Calu3 (cell line): ENCODE measurements at places on chromosomes 4 and X. TPM values are rescaled to one million over a fixed set of nuclear protein-coding genes. Genes with fewer than 3 reads are reported as not detected.

The MCF2 gene
- not detected in 2 replicates for total RNA-seq

The HTN3 gene
- total RNA-seq = not detected in 2 replicates

DNA sequence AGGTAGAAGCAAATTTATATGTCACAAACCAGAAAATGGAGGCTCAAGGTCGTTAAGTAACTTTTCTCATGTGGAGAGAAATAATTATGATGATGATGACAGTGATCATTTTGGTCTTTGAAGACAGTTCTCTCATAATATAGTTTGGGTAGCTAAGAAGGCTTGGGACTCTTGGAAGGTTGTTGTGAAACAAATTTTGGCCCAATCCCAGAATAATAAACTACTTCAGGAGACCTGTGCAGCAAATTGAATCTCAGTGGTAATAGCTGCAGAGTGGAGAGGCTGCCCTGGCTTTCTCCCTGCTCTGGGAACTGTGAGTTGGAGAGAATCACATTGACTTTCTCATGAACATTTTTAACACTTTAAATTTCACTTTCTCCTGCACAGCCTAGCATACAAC lies 217.2 kb upstream of the BOD1L1 start:
- no peak overlapping the region for H3K4me3 ChIP-seq
- H3K27ac ChIP-seq = no peak overlapping the region
- no peaks in the 10 kb centered on the region for H3K36me3 ChIP-seq
- H3K4me1 ChIP-seq = no peaks in the 10 kb centered on the region

GRCh38 chr4:142778430-142778829 lies 67.7 kb downstream of the INPP4B start:
- H3K36me3 ChIP-seq = no peaks in the 10 kb centered on the region
- no peak overlapping the region for H3K27ac ChIP-seq
- no peak overlapping the region for H3K4me3 ChIP-seq
- H3K27me3 ChIP-seq = no peaks in the 10 kb centered on the region

DNA sequence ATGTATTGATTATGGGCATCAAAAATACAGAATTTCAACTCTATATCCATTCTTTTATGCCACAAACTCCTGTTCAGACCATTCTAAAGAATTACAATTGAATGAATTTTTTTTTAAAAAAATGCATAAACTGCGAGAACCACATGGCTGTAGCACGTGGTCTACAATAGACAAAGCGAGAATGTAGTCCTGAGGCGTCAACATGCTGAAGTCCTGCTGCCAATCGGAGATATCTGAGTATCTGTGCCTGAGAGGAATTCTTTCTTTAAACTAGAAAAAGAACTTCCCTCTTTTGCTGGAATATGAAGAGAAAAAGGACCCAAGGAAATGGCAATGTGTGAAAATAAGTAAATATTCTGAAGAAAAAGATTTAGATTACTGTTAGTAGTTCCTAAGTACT lies 105.7 kb downstream of the CDS1 start:
- H3K36me3 ChIP-seq = no peaks in the 10 kb centered on the region
- peaks cover 8% of the 10 kb centered on the region for H3K4me1 ChIP-seq
- DNase-seq = no peak
- no peak overlapping the region for H3K27ac ChIP-seq

The RHOXF2 gene
- not detected in 2 replicates for total RNA-seq

GRCh38 chr4:101347267-101347556 lies at the start of gene PPP3CA:
PPP3CA (minus strand) TSS chr4:101347526.
- peaks cover 44% of the 10 kb centered on the region for H3K36me3 ChIP-seq
- peaks cover 49% of the 10 kb centered on the region for H3K4me1 ChIP-seq
- H3K27me3 ChIP-seq = no peaks in the 10 kb centered on the region
- DNase-seq = no peak
- peak within 1 kb of the TSS; percentile 84 for H3K27ac ChIP-seq

- H3K27me3 ChIP-seq = no peaks in the 10 kb centered on the region
- no peak overlapping the region for H3K27ac ChIP-seq
- DNase-seq = no peak
- H3K4me1 ChIP-seq = no peaks in the 10 kb centered on the region
- no peak overlapping the region for H3K4me3 ChIP-seq
Measured at GRCh38 chr4:7757501-7758471, 181.9 kb downstream of the AFAP1 start.

DNA sequence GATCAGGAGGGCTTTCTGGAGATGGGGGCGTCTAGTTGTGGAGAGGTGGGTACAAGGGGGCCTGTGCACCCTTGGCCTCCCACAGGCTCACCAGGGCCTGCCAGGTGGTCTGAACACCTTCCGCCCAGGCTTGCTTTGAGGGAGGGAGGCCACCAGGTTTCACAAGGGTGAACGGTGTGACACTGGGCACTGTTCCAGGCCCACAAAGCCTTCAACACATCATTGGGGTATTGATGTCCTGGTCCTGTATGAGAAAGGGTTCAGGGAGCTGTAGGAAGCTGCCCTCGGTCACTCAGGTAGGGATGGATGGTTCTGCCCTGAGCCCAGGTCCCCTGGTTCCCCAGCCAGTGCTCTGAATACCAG lies 6.0 kb downstream of the HTRA3 start:
- DNase-seq = no peak
- H3K4me1 ChIP-seq = no peaks in the 10 kb centered on the region
- H3K27me3 ChIP-seq = peaks cover 69% of the 10 kb centered on the region
- no peak overlapping the region for H3K4me3 ChIP-seq
- no peak overlapping the region for H3K27ac ChIP-seq

DNA sequence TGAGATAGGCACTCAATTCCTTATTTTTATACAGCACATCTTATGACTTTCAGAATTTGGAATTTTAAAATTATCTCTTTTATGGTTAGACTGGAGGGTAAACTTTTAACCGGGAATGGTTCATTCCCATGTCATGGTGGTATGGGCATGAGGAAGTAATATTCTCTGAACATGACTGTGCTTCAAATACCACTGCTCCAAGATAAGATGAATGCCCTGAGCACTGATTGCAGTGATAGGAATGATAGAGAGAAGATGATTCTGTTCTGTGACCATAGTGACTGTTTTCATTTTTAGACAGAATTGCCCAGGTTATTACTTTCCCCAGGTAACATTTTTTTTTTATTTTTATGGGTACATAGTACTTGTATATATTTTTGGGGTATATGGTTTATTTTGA lies 187.4 kb downstream of the ATOH1 start:
- H3K4me1 ChIP-seq = no peaks in the 10 kb centered on the region
- no peak overlapping the region for H3K4me3 ChIP-seq
- no peak overlapping the region for H3K27ac ChIP-seq
- no peaks in the 10 kb centered on the region for H3K27me3 ChIP-seq

The CCNB3 gene
- 0.73 and 1.3 TPM in 2 replicates for total RNA-seq

The TEX13D gene
- total RNA-seq = not detected in 2 replicates

DNA sequence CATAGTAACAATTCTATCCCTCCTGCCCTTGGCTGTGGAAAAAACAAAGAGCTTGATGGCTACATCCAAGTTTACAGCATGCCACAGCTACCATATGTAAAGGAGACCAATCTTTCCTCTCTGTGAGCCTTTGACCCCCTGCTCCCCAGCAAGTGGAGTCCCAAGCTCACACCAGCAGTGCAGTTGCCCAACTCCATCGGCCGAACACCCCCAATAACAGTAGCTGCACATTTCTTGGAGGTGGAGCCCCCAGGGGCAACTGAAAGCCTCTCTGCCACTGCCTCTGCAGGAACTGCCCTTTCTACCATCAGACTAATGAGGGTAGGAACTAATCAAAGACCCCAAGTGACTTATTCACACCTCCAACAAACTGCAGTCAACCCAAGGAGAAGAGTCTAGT lies 81.0 kb upstream of the TCEAL2 start:
- no peak overlapping the region for H3K4me3 ChIP-seq
- no peaks in the 10 kb centered on the region for H3K36me3 ChIP-seq
- H3K4me1 ChIP-seq = no peaks in the 10 kb centered on the region
- no peaks in the 10 kb centered on the region for H3K27me3 ChIP-seq
- no peak overlapping the region for H3K27ac ChIP-seq

- no peaks in the 10 kb centered on the region for H3K36me3 ChIP-seq
- no peak for DNase-seq
- H3K4me1 ChIP-seq = no peaks in the 10 kb centered on the region
- no peaks in the 10 kb centered on the region for H3K27me3 ChIP-seq
Measured at GRCh38 chr4:6351246-6352000, 81.8 kb downstream of the WFS1 start.

GRCh38 chrX:132858018-132858417 lies 100.4 kb downstream of the HS6ST2 start:
- no peaks in the 10 kb centered on the region for H3K27me3 ChIP-seq
- peaks cover 10% of the 10 kb centered on the region for H3K36me3 ChIP-seq
- peaks cover 31% of the 10 kb centered on the region for H3K4me1 ChIP-seq
- peak; percentile 3 for DNase-seq
- H3K4me3 ChIP-seq = no peak overlapping the region
- H3K27ac ChIP-seq = peak overlapping the region; percentile 40

DNA sequence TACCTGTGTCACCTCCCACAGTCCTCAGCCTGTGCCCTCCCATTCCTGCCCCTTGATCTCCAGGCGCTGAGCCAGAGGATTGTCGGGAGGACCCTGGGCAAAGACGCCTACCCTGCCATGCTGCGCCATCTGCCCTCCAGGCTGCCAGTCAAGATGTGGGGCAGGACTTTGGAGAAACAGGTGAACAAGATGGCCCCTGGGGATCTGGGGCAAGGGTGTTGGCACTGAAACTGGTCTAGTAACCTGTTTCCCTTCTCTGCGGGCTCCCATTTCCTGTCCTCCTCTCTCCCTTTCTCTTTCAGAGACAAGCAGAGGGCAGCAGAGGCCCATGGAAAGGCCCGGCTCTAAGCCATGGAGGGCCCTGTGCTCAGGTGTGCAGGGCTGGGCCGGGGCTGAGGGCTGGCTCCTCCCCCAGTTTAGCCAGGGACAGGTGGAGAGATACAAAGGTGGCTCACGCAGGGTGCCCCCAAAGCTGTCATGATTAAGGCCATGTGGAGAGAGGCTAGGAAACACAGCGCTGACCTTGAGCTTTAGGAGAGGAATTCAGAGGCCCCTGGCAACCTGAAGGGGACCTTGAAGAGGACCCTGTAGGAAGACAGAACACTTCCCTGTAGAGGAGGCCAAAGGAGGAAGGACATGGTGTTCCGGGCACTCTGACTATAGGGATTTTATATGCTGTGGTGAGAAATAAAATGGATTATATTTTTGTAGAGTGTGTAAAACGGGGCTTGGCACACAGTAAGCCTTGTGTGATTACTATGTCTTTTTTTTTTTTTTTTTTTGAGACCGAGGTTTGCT lies at the start of gene GLOD5:
GLOD5 (plus strand) TSS at position 74 of the 798 bp plus-strand sequence; CDS start at position 118, 44 bp downstream.
- peak within 1 kb of the TSS; percentile 68 for H3K4me3 ChIP-seq
- peaks cover 12% of the 10 kb centered on the region for H3K4me1 ChIP-seq
- peaks cover 7% of the 10 kb centered on the region for H3K36me3 ChIP-seq
- peak; percentile 86 for DNase-seq

GRCh38 chr4:1735215-1735614 lies 13.9 kb downstream of the TACC3 start:
- no peak for DNase-seq
- no peak overlapping the region for H3K27ac ChIP-seq
- H3K4me3 ChIP-seq = no peak overlapping the region
- H3K36me3 ChIP-seq = peaks cover 48% of the 10 kb centered on the region

The CXCL6 gene
- 48.2 and 91.0 TPM in 2 replicates for total RNA-seq

DNA sequence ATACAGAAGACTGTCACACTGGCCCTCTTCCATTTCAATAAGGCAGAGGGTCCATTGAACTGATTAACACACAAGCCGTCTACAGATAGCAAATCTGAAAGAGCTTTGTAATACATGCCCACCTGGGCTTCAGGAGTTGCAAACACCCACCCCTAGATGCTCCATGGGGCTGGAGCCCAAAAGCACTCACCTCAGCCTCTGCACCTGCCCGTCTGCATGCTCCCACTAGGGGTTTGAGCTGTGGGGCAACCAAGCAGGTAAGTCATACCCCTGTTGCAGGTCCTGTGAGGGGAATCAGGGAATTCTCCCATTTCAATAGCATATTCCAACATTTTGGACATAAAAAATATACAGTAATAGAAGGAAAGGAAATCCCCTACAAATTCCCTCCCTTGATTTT lies 243.0 kb upstream of the KCNIP4 start:
- no peak for DNase-seq
- no peaks in the 10 kb centered on the region for H3K36me3 ChIP-seq
- no peaks in the 10 kb centered on the region for H3K27me3 ChIP-seq
- H3K27ac ChIP-seq = no peak overlapping the region
- H3K4me3 ChIP-seq = no peak overlapping the region
- H3K4me1 ChIP-seq = peaks cover 15% of the 10 kb centered on the region

The AFF2 gene
- 0.17 and 0.27 TPM in 2 replicates for total RNA-seq

The APEX2 gene
- 28.7 and 32.4 TPM in 2 replicates for total RNA-seq

The MGARP gene
- total RNA-seq = not detected in 2 replicates

DNA sequence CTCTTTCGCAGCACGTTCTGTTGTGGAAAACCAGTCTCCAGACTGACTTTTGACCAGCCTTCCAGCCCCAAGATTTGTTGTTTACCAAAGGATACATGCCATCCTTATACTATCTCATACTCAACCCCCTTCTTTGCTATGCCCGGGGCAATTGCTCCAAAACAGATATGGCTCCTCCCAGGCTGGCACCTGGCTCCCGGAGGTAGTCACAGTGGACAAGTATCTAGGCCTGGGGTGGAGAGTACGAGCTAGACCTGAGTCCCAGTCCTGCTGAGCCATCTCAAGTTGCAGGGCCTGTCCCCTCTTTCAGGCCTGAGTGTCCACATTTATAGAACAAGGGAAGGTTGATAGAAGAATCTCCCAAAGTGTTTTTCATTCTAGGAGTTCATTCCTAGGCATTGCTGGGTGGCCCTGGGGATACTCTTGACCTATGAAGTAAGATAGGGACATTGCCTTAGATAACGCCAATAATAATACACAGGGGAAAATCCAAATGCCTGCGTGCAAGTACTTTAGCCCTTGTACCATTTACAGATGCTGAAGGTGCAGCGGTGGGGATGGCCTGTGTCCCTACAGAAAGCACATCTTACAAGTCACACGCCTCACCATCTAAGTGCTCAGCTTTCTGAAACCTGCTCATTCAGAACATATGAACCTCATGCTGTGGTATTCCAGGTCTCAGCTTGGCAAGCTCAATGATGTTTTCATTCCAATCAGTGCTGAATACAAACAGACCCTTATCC lies 136.7 kb upstream of the MAMLD1 start:
- H3K4me3 ChIP-seq = no peak overlapping the region
- no peaks in the 10 kb centered on the region for H3K36me3 ChIP-seq
- no peaks in the 10 kb centered on the region for H3K4me1 ChIP-seq
- DNase-seq = no peak
- peaks cover 61% of the 10 kb centered on the region for H3K27me3 ChIP-seq
- H3K27ac ChIP-seq = no peak overlapping the region

The MAPK10 gene
- total RNA-seq = 2.9 and 3.6 TPM in 2 replicates

- no peak for DNase-seq
- H3K27ac ChIP-seq = peak overlapping the region; percentile 18
- H3K4me3 ChIP-seq = no peak overlapping the region
Measured at GRCh38 chrX:47571215-47571614, 10.2 kb downstream of the ARAF start.

The GPM6B gene
- total RNA-seq = 2.3 and 4.3 TPM in 2 replicates

GRCh38 chrX:106481341-106481740 lies 130.4 kb upstream of the RADX start:
- H3K27me3 ChIP-seq = peaks cover 20% of the 10 kb centered on the region
- peak; percentile 59 for DNase-seq
- H3K4me3 ChIP-seq = no peak overlapping the region
- peaks cover 20% of the 10 kb centered on the region for H3K4me1 ChIP-seq
- no peak overlapping the region for H3K27ac ChIP-seq

The ENOPH1 gene
- 43.3 and 43.6 TPM in 2 replicates for total RNA-seq

GRCh38 chr4:153408932-153409331 lies 57.2 kb upstream of the TMEM131L start:
- H3K36me3 ChIP-seq = no peaks in the 10 kb centered on the region
- H3K4me1 ChIP-seq = no peaks in the 10 kb centered on the region
- no peak for DNase-seq
- no peaks in the 10 kb centered on the region for H3K27me3 ChIP-seq
- H3K4me3 ChIP-seq = no peak overlapping the region
- H3K27ac ChIP-seq = no peak overlapping the region

- no peak overlapping the region for H3K4me3 ChIP-seq
- no peaks in the 10 kb centered on the region for H3K36me3 ChIP-seq
- H3K27me3 ChIP-seq = no peaks in the 10 kb centered on the region
- H3K27ac ChIP-seq = no peak overlapping the region
- H3K4me1 ChIP-seq = no peaks in the 10 kb centered on the region
Measured at GRCh38 chrX:31845003-31845402, 773.2 kb upstream of the FTHL17 start.
